ENCODE measurements at places on chromosomes 6 and 20.

- DNase-seq, result peak; percentile 64
These were observed 164.9 kb upstream of the SASH1 start for GRCh38 chr6:148177589-148178233.

- DNase-seq, result no peak
These were observed 172.0 kb downstream of the VEGFA start for GRCh38 chr6:43942011-43942442.

- no peak for DNase-seq
These were observed 631 bp downstream of the PHACTR3 start for GRCh38 chr20:59604741-59605600.

GRCh38 chr6:144123836-144124235 lies 26.5 kb upstream of the STX11 start:
- no peak for DNase-seq

- no peak for DNase-seq
These were observed 7.0 kb upstream of the RALGAPA2 start for GRCh38 chr20:20719411-20719810.

DNA sequence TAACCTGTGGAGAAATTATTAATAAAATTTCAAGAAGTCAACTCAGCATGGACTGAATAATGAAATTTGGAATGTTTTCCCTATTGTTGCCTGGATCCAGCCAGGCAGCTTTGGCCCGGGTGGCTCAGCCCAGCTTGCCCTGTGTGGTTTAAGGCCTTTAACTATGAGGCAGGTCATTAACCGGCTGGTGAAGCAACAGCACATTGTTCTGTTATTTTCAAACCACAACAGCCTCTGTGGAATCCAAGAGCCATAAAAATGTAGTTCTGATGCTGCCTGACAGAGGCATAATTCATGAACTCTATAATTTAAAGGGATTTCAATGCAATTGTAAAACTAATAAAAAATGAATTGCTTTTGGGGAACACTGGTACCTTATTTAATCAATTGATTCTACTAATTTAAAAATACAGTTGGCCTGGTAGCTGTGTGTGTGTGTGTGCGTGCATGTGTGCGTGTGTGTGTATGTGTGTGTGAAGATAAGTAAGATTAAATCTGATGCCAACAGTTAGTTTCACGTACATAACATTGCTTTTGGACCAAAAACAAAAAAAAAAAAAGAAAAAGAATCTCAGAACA lies 117.7 kb downstream of the RPS12 start:
- peak; percentile 65 for DNase-seq

- DNase-seq, result no peak
These were observed 350.5 kb downstream of the ZFAND3 start for GRCh38 chr6:38169977-38170526.

GRCh38 chr20:20691477-20692235 lies 20.8 kb downstream of the RALGAPA2 start:
- DNase-seq, result no peak

- DNase-seq, result no peak
These were observed 192.2 kb upstream of the DTNBP1 start for GRCh38 chr6:15854826-15855710.

DNA sequence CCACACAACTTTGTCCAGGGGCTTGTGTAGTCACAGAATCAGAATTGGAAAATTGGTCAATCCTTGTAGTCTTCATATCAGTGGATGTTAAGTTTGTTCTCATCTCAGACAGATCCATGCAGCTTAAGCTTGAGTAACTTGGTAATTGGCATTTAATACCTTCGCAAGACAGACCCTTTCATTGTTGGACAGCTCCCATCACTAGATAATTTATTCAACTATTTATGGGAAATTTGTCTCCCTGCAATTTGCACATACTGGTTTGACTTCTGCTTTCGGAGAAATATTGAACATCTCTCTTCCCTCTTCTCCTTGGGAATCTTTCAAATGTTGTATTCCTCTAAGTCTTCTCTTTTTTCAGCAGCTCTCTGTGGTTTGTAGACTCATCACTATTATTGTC lies 17.1 kb downstream of the MEI4 start:
- DNase-seq, result no peak

DNA sequence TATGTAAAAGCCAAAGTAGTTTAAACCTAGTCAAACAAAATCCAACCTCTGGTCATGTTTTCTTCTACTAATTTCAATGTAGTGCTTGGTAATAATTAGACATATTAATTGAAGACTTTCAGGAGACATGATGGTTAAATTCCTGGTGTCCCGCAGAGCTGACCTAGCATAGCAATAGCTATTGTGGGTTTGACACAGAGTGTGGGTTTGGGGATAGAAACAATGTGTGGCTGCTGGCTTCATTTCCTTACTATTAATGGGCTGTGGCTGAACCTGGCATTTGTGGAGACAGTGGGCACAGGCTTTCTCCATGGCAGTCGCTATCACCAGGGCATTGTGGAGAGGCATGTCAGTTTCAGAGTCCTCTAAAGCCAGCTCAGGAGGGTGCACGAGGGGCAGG lies 54.1 kb upstream of the GGTLC1 start:
- DNase-seq, result no peak

GRCh38 chr20:6530254-6530653 lies 237.2 kb upstream of the BMP2 start:
- no peak for DNase-seq

DNA sequence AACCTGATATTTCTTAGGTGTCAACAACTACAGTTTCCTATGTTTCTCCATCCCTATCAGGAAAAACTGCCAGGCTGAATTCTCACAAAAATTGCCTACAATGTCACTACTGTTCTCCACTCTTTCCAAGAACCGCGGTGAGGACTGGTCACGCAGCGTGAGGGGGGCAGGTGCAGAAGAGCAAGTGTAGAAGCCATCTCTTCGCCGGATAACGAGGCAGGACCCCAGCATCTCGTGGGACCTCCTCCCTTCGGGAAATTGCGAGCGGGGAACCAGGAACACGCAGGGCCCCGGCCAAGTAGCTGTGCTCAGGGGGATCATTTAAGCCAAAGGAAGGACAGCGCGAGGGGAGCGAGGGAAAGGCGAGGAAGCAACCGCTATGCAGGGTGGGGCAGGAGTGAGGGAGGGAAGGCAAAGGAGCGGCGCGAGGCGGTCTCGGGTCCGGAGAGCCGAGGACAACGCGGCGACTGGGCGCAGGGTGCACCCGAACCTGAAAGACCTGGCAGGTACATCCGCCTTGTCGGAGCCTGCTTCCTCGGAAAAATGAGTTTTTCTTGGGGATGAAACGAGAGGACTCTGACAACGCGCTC lies 559 bp downstream of the APMAP start:
- peak; percentile 18 for DNase-seq

- no peak for DNase-seq
These were observed 127.7 kb upstream of the CST7 start for GRCh38 chr20:24821391-24821790.

- DNase-seq, result no peak
These were observed 130.4 kb downstream of the INSM1 start for GRCh38 chr20:20498076-20498861.

DNA sequence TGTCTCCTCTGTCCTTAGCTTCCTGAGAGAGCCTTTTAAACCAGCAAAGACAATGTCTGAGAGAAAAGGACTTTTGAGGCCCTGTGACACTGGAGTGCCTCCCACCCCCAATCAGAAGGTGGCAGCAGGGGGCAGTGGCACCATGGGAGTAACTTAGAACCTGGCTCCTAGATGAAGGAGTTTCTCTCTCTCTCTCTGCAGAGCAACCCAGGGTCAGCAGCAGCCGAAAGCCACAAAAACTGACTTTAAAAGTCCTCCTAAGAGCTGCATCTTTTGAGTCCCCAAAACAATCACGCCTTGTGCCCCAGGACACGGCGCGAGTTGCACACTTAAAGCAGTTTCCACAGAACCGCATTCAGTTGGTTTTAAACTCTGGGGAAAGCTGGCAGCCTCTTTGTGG lies 5.3 kb upstream of the TCP11 start:
- peak; percentile 70 for DNase-seq

GRCh38 chr6:11224252-11224965 lies 8.1 kb downstream of the NEDD9 start:
- no peak for DNase-seq

DNA sequence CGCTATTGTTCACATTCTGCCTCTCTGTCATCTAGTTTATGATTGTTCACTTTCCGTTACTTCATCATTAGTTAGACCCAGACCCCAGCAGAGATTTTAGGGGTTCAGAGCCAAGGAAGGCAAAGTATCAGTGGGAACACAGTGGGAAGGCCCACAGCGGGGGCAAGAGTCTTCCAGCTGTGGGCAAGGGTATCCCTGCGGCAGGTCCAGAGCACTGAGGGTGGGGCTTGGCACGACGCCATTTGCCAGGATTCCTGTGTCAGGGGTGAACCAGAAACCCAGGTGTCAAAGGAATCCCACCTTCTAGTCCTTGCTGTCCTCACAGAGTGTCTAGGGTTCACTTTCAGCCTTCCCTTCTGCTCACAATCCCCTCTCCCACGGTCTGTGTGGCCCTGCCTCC lies 13.3 kb downstream of the RAET1E start:
- no peak for DNase-seq

GRCh38 chr6:109297406-109298110 lies 84.7 kb downstream of the CD164 start:
- DNase-seq, result no peak

DNA sequence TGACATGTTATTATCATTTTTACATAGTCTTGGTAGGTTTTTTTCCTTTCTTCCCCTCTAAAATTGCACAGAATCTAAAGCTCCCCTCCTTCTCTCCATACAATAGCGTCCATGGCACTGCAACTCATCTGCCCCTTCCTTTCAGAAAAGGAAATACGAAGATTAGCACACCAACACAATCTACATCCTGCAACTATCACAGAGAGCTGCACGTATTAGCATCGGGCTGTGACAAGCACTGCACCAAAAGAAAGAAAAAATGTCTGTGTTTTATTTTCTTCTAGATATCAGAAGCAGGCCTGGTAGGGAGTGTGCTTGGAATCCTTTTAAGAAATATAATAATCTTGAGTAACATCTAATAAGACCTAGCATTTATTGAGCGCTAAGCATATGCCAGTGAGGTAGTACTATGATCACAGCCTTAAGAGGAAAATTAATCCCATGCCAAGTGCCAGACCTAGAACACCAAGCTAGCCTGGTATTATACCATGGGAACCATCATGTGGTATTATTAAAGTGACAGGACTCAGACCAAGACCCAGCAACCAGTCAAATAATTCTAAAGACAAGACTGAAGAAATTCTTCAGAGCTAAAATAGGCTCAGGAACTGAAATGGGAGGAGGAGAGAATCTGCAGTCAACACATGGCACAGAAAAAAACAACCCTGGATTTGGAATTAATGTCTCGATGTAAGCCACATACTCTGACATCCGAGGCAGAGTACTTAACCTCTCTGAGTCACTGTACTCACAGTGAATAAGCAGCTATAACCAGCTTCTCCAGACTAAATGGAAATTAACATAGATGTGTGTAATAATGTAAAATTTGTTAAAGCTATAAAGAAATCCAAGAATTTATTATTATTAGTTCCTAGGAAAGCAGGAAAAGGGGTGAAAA lies 124.3 kb downstream of the IPCEF1 start:
- DNase-seq, result peak; percentile 11

DNA sequence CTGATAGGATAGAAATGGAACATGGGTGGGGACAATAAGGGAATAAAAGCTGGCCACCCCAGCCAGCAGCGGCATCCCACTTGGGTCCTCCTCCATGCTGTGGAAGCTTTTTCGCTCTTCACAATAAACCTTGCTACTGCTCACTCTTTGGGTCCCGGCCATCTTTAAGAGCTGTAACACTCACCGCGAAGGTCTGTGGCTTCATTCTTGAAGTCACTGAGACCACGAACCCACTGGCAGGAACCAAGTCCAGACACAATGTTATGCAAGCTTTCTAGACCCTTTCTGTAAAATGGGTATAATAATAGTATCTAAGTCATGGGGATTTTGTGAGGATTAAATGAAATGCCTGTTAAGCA lies 48.9 kb upstream of the EZR start:
- no peak for DNase-seq

GRCh38 chr6:40504274-40504673 lies 82.9 kb downstream of the LRFN2 start:
- no peak for DNase-seq

All from AG08395 (cell line).